ENCODE measurements at places on chromosomes 7 and 10.

GRCh38 chr7:142365410-142365842, 107.6 kb upstream of the PRSS58 start:
- no peak for DNase-seq

DNA sequence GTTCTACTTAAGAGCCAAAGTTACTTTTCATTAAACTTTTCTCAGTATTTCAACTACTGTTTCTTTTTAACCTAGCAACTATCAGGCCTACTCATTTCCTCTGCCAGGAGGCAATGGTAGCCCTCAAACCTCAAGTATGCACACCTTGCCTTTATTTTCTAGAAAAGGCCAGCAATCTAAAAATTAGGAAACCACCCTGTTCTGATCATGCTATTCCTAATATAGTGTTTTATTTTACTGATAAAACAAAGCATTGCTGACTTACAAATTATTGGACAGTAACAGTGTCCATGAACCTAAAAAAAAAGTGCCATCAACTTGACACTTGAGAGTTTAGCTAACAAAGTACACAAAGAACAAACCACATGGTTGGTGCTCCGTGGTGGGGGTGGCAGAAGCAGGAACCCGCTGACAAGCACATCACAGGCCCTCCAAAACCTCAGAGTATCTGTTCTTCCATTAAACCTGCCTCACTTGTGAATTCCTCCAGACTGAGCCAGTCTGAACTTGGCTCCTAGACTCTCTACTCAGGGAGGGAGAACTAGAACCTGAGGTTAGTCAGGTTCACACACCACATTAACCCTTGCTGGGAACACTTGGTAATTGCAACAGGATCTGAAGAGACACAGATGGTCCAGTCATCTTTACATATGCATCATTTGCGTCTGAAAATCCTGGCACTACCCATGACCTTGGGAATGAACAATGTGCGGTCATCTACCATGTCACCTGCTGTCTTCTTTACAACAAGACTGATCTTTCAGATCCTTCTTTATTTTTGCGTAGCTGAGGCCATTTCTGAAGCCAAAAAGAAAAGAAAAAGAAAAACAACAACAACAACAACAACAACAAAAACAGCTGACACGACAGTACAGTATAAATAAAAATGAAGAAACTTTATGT, 31.9 kb downstream of the PIP4K2A start:
- peak; percentile 85 for DNase-seq

GRCh38 chr10:61068471-61068870, 124.5 kb upstream of the RHOBTB1 start:
- DNase-seq: no peak

- no peak for DNase-seq
These were observed 59.6 kb downstream of the ZRANB1 start for GRCh38 chr10:125001313-125002046.

DNA sequence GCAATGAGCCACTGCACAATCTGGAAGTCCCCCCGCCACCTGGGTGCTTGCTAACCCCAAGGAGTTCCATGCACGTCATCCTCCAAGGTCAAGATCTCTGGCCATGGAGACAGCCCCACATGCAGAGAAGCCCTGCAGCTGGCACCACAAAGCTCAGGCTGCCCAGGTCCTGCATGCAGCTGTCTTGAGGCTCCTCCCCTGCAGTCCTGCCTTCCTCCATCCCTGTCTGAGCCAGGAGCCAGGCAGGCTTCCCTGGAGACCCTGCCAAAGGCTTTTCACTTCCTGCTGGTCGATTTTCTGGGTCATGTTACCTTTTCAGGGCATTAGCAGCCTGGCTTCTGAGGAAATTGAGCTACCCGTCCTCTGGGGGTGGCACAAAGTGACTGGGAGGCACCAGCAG, 12.5 kb upstream of the TMEM72 start:
- DNase-seq: no peak

DNA sequence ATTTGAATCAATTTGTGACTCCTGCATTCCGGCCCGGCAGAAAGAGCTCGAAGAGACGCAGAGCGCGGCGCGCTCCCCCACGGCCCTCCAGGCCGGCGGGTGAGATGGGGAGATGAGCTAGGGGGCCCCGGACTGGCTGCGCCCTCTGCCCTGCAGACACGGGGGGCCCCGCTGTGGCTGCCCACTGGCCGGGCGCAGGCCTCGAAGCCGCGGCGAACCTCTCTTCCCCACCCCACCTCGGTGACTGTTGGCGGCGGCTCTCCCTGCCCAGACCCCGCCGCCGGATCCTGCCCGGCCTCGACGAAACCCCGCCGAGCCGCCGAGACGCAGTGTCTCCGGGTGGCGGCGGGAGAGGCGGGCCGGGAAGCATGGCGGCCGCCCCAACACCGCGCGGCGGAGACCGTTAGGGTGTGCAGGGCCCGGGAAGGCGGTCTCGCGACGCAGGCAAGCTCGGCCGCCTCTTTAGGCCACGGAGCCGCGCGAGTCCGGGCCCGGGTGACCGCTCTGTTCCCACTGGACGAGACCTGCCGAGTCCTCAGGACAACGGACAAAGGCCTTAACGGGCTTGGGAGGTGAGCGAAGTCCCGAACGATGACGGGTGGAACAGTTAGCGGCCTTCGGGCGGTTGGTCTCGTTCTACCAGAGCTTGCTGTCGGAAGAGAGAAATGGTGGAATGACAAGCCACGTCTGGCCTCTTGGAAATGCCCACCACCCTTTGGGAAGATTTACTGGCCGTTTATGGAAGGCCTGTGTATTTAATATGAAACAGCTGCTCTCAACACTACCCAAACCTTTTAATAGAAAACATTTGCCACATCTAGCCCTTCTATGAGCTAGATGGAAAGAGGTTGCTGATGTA, 24.3 kb downstream of the NUP42 start:
- peak; percentile 12 for DNase-seq

GRCh38 chr7:30041526-30042269, 13.5 kb downstream of the PLEKHA8 start:
- no peak for DNase-seq

DNA sequence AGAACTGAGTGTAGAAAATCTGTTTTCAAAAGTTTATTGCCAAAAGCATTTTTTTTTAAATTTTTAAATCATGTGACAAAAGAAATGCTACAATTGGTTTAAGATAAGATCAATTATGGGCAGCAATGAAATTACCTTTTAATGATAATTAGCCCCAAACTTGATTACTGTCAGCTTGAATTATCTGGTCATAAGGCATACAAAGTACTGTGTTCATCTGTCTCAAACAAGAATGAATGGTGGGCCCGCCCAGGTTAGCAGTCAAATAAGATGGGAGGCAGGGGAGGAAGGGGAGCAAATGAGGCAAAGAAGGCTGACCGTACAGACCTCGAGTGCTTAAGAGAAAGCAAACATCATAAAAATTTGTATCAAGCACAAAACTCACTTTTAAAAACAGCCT, 68.1 kb downstream of the JAZF1 start:
- DNase-seq: no peak

GRCh38 chr10:28020993-28021982, 22.4 kb upstream of the ODAD2 start:
- no peak for DNase-seq

- DNase-seq: no peak
These were observed 38.9 kb downstream of the MKI67 start for GRCh38 chr10:128087146-128087883.

- DNase-seq: no peak
These were observed 3.5 kb downstream of the MGAM start for GRCh38 chr7:141999058-141999623.

GRCh38 chr10:129421399-129422010, 45.5 kb upstream of the MGMT start:
- no peak for DNase-seq

DNA sequence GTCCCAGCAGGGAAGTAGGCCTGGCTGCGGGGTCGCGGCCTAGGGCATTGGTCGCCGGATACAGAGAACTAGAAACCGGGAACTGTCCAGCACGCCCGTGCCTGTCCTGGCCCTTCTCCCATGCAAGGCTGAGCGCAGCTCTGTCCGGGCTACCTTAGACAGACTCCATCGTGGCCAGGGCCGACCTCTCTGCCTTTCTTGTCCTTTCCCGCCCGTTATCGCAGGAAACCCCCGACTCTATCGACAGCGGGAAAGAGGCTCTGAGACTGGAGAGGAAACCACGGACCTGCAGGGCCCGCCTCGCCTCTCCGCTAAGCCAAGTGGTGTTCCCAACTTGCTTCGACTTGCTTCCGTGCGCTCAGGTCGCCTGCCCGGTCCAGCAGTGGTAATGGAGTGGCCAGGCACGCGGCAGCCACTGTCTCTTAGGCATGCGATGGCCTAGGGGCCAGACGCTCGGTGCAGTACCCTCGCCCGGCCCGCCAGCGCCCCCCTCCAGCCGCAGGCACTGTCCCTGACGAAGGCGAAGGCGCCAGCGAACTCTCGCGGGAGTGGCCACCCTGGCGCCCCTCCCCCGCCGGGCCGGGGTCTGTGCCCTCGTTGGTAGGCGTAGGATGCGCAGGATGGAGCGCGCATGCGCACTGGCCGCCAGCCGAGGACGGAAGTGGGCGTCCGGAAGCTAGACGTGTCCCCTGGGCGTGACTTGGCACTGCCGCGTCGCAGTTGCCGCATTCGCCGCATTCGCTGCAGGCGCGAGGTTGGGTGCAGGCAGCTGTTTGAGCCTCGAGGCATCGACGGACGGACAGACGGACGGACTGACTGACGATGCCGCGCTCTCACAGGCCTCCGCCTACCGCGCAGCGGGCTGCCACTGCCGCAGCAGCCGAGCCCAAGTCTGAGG, 54.4 kb downstream of the MCMBP start:
- no peak for DNase-seq

- no peak for DNase-seq
These were observed 7.1 kb downstream of the CABCOCO1 start for GRCh38 chr10:61669849-61670248.

- DNase-seq: no peak
These were observed 5.2 kb downstream of the OPTN start for GRCh38 chr10:13105184-13105583.

DNA sequence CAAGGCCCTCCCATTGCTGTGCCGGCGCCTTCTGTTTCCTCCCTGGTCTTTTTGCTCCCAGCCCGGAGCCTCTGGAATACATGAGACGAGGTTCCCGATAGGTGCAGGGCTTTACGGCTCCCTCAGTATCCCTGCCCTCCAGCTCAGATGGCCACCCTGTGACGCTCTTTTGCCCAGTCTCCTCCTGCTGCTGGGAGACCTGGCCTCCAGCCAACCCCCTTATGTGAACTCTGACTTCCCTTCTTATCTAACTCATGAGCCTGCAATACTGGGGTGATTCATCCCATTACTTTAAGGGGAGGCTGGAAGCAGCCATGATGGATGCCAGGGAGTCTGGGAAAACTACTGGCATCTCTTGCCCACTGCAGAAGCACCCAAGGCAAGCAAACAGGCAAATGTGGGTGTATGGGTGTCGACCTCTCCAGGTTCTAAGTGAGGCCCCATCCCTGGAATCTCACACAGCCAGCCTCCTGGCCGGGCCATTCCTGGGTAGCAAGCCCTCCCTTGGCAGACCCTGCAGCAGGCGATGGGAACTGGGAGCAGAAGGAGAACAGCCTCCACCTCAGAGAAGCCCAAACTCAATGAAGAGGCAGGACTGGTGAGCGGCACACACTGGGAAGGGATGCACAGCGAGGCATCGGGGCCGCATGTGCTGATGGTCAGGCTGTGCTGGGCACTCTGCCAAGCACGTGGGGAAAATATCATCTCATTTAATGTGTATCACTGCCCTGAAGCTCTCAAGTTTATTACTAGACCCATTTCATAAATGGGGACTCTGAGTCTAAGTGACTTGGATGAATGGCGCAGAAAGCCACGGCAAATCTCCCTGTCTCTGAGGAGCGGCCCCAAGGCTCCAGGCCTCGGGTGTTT, 97.5 kb downstream of the FAM53B start:
- DNase-seq: no peak

DNA sequence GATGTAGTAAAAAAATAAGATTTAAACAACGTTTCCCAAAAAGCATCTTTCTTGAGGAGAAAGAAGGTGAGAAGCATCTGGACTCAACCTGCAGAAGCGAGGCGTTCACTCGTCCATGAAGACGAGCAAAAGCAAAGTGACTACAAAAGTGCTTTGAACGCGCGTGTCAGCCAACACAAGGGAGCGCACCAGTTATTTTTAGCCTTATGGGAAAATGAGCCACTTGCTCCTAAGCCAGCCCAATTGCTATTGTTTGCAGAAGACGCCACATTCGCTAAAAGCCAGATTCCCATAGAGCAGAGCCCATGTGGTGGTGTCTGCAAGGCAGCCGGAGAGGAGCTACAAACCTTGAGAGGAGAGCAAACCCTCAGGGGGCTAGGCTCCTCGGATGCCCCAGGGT, 122.5 kb downstream of the FAM53B start:
- no peak for DNase-seq

- peak; percentile 21 for DNase-seq
These were observed 9.6 kb downstream of the ATP5F1C start for GRCh38 chr10:7797582-7797981.

DNA sequence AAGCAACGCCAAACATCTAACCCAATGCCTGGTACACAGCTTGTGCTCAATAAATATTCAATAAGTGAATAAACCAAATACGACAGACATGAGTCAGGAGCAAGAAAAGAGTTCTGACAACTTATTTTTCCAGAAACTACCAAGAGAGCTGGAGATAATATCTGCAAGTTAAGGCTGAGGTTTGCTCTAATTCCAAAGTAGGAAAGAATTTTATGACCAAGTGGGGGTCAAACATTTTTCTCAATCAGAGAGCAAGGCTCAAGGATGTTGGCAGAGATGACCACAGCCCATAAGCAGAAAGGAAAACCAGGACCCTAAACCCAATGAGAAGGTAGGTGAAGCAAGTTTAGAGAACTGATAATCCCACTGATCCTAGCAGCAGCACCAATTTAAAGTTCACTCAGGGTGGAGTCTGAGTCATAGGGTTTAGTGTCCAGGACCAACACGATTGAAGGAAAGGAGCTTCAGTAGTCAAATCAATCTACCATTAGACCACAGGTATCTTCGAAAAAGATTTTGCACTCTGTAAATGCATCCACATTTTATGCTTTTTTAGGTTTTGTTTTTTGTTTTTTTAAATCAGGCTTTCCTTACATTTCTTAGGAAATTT, 49.3 kb upstream of the KCNIP2 start:
- DNase-seq: no peak

DNA sequence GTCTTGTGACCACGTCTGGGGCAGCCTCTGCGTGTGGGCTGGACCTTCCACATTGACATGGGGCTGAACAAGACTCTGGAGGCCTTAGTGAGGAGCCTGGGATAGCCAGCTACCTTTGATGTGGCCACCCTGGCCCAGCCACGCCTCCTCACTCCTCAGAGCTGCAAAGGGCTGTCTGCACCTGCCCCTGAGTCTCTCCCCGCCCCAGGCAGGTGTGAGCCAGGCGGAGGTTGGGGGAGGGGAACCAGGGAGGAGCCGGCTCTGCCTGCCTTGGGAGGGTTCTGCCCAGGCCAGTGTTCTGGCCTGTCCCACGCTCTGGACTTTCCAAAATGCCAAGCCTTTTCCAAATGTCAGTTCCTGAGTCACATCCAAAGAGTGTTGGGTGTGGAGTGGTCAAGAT, 72.2 kb downstream of the GTF2IRD1 start:
- no peak for DNase-seq

Data from activated CD8-positive, alpha-beta T cell treated with anti-CD3 and anti-CD28 coated beads for 36 hours (primary cell).